Gastroesophageal sphincter (tissue), 4 donors: ENCODE measurements at places on chromosomes 13 and 19.
A peak's percentile ranks its signal among the peaks of the same experiment; 100 is the strongest.

DNA sequence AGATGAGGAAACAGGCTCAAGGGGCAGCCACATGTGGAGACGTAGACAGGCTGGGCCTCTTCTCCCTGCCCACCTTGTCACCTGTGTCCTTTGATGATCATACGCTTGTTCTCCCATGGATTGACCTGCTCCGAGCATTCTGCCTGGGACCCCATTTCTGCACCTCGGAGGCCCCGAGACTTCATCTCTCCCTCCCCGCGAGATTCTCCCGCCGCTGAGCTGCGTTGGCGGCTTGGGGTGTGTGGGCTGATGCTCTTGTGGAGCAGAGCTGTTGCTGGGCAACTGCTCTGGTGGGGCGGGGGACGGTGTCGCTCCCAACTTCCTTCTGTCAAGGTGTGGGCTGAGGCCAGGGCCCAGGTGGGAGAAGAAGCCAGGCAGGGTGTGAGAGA lies 22.1 kb downstream of the MAST3 start:
- no peak for ATAC-seq
- H3K36me3 ChIP-seq: peaks cover 31% of the 10 kb centered on the region
- H3K4me3 ChIP-seq: no peak overlapping the region

DNA sequence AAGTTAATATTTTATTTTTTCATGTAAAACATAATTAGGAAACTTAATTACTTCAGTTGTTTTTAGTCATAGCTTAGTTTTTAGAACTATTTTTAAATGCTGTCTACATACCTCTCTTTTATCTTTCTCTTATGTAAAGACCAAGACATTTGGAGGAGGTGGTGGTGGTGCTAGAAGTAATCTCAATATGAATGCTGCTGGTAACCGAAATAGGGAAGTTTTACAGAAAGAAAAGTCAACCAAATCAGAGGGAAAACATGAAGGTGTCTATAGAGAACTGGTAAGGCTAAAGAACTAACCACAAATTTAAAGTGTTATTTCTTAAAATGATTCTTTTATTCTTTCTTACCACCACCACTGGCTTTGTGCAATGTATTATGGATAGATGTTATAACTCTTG lies 97.3 kb downstream of the TDRD3 start:
- H3K27me3 ChIP-seq: no peaks in the 10 kb centered on the region
- H3K36me3 ChIP-seq: peaks cover 76% of the 10 kb centered on the region
- ATAC-seq: no peak

GRCh38 chr13:73952648-73953047 lies 181.6 kb downstream of the KLF12 start:
- H3K27ac ChIP-seq: no peak overlapping the region
- H3K36me3 ChIP-seq: no peaks in the 10 kb centered on the region
- no peaks in the 10 kb centered on the region for H3K4me1 ChIP-seq
- no peak overlapping the region for H3K4me3 ChIP-seq

GRCh38 chr13:25329706-25330105 lies 28.3 kb downstream of the NUP58 start:
- no peaks in the 10 kb centered on the region for H3K4me1 ChIP-seq
- no peak overlapping the region for H3K27ac ChIP-seq
- no peak for ATAC-seq
- H3K27me3 ChIP-seq: no peaks in the 10 kb centered on the region
- no peak overlapping the region for H3K4me3 ChIP-seq

GRCh38 chr19:55209693-55210472 lies 582 bp upstream of the PTPRH start:
- H3K4me1 ChIP-seq: peaks cover 6% of the 10 kb centered on the region
- H3K27ac ChIP-seq: no peak overlapping the region
- no peak overlapping the region for H3K4me3 ChIP-seq
- ATAC-seq: no peak

- H3K4me3 ChIP-seq: no peak overlapping the region
- H3K36me3 ChIP-seq: no peaks in the 10 kb centered on the region
- no peak overlapping the region for H3K27ac ChIP-seq
- H3K4me1 ChIP-seq: no peaks in the 10 kb centered on the region
- ATAC-seq: no peak
These were observed 12.4 kb upstream of the SIAH3 start for GRCh38 chr13:45863709-45864590.

- H3K4me3 ChIP-seq: no peak overlapping the region
- H3K4me1 ChIP-seq: no peaks in the 10 kb centered on the region
- no peak for ATAC-seq
- no peaks in the 10 kb centered on the region for H3K27me3 ChIP-seq
- no peaks in the 10 kb centered on the region for H3K36me3 ChIP-seq
These were observed 854.4 kb downstream of the PCDH9 start for GRCh38 chr13:66375756-66376155.

GRCh38 chr19:49553451-49554271 lies 25.9 kb downstream of the RCN3 start:
- no peaks in the 10 kb centered on the region for H3K36me3 ChIP-seq
- no peaks in the 10 kb centered on the region for H3K4me1 ChIP-seq
- ATAC-seq: no peak
- H3K4me3 ChIP-seq: no peak overlapping the region
- H3K27me3 ChIP-seq: no peaks in the 10 kb centered on the region

- peaks cover 10% of the 10 kb centered on the region for H3K4me1 ChIP-seq
- H3K27me3 ChIP-seq: no peaks in the 10 kb centered on the region
These were observed 333.6 kb downstream of the DLEU7 start for GRCh38 chr13:50509771-50510441.

GRCh38 chr13:101575581-101575980 lies 123.1 kb downstream of the ITGBL1 start:
- H3K4me1 ChIP-seq: no peaks in the 10 kb centered on the region
- no peaks in the 10 kb centered on the region for H3K36me3 ChIP-seq
- H3K4me3 ChIP-seq: no peak overlapping the region
- no peak for ATAC-seq
- no peaks in the 10 kb centered on the region for H3K27me3 ChIP-seq

DNA sequence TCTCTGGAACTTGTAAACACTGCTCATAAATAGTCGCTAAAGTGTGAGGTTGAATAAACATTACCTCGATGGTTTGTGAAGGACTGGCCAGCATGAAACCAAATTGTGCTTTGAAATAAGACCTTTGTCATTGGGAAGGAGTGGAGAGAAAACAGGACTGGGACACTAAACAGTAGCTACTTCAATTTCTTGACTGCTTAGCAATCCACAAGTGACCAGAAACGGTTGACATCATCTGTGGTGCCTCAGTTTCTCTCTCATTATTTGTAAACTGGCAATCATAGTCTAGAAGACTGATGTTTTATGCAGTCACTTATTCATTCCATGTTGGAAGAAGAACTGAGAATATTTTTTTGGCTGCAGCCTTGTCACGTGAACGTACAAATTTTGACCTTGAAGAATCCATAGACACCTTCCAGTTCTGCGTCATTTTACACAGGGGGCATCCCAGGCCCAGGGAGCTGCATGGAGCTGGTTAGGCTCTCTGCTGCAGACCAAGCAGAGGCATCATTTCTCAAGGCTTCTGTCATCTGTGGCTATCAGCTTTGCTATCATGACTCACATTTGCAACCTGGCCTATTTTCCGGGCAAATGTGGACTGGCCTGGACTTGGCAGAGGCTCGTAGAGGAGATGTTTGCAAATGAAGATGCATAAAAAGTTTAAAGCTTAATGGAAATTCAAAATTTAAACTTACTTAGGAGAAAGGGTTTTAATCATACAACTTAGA lies 391.8 kb downstream of the FGF9 start:
- ATAC-seq: no peak
- H3K36me3 ChIP-seq: no peaks in the 10 kb centered on the region
- no peaks in the 10 kb centered on the region for H3K4me1 ChIP-seq
- H3K27ac ChIP-seq: no peak overlapping the region
- no peak overlapping the region for H3K4me3 ChIP-seq
- no peaks in the 10 kb centered on the region for H3K27me3 ChIP-seq

GRCh38 chr19:11205939-11206570 lies 8.7 kb upstream of the KANK2 start:
- no peak for ATAC-seq
- no peak overlapping the region for H3K4me3 ChIP-seq
- H3K27ac ChIP-seq: no peak overlapping the region
- H3K4me1 ChIP-seq: peaks cover 30% of the 10 kb centered on the region
- no peaks in the 10 kb centered on the region for H3K27me3 ChIP-seq

- H3K27ac ChIP-seq: no peak overlapping the region
- no peak overlapping the region for H3K4me3 ChIP-seq
- ATAC-seq: no peak
- H3K4me1 ChIP-seq: no peaks in the 10 kb centered on the region
- H3K36me3 ChIP-seq: no peaks in the 10 kb centered on the region
These were observed 146.7 kb upstream of the FNDC3A start for GRCh38 chr13:48828962-48829411.

DNA sequence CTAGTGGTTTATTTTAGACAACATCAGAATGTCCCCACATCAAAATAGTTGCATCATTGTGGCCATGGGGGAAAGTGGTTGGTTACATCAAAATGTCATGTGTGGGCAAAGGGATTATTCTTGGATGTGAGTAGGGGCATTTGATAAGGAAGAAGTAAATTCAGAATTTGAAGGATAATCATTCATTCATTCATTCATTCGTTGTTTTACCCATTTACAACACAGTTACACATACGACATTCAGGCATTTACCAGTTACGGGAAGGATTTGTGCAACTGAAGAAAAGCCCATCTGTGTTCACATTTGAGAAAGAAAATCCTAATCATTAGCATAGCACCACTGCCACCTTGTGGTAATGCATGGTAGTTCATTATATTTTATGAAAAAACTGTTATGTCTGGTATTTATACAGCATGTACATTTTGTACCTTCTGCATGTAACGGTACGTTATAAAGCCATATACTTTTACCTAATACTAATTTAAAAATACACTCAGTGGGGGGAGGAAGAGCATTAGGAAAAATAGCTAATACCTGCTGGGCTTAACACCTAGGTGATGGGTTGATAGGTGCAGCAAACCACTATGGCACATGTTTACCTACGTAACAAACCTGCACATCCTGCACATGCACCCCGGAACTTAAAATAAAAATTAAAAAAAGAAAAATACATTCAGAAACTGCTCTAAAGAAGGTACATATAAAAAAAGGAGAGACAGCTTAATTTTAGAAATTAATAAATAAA lies 62.1 kb downstream of the DGKH start:
- peak; percentile 67 for ATAC-seq
- H3K27me3 ChIP-seq: no peaks in the 10 kb centered on the region
- no peak overlapping the region for H3K4me3 ChIP-seq
- H3K27ac ChIP-seq: no peak overlapping the region
- H3K4me1 ChIP-seq: no peaks in the 10 kb centered on the region

GRCh38 chr13:112137144-112137543 lies 70.2 kb downstream of the SOX1 start:
- H3K36me3 ChIP-seq: no peaks in the 10 kb centered on the region
- no peak overlapping the region for H3K4me3 ChIP-seq
- H3K27me3 ChIP-seq: peaks cover 65% of the 10 kb centered on the region
- no peak for ATAC-seq

GRCh38 chr19:3516675-3517207 lies 10.6 kb downstream of the FZR1 start:
- ATAC-seq: no peak
- no peaks in the 10 kb centered on the region for H3K27me3 ChIP-seq
- H3K36me3 ChIP-seq: peaks cover 35% of the 10 kb centered on the region

- H3K27me3 ChIP-seq: no peaks in the 10 kb centered on the region
- no peaks in the 10 kb centered on the region for H3K36me3 ChIP-seq
- no peak for ATAC-seq
- H3K4me3 ChIP-seq: no peak overlapping the region
- no peak overlapping the region for H3K27ac ChIP-seq
These were observed 127.2 kb upstream of the GJB6 start for GRCh38 chr13:20359335-20359734.

GRCh38 chr13:32496599-32497160 lies 41.9 kb downstream of the N4BP2L2 start:
- no peaks in the 10 kb centered on the region for H3K27me3 ChIP-seq
- no peak overlapping the region for H3K27ac ChIP-seq
- no peak for ATAC-seq
- H3K36me3 ChIP-seq: no peaks in the 10 kb centered on the region
- H3K4me1 ChIP-seq: peaks cover 14% of the 10 kb centered on the region

DNA sequence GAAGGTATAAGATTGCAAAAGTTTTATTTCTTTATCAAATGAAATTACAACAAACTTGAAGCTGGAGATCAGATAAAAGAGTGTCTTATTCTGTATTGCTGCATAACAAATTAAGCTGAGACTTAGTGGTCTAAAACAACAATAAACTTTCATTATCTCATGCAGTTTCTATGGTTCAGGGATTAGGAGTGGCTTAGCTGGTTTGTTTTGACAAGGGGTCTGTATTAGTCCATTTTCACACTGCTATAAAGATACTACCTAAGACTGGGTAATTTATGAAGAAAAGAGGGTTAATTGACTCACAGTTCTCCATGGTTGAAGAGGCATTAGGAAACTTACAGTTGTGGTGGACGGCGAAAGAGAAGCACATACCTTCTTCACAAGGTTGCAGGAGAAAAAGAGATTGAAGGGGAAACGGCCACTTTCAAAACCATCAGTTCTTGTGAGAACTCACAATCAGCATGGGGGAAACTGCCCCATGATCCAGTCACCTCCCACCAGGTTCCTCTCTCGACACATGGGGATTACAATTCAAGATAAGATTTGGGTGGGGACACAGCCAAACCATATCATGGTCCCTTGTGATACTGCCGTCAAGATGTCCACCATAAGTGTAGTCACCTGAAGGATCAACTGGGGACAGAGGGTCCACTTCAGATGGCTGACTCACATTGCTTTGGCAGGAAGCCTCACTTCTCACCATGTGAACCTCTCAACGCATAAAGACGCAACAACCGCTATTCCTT lies 97.8 kb downstream of the RNF17 start:
- H3K27ac ChIP-seq: no peak overlapping the region
- H3K4me1 ChIP-seq: no peaks in the 10 kb centered on the region
- H3K27me3 ChIP-seq: no peaks in the 10 kb centered on the region
- no peak for ATAC-seq
- H3K4me3 ChIP-seq: no peak overlapping the region
- H3K36me3 ChIP-seq: no peaks in the 10 kb centered on the region

DNA sequence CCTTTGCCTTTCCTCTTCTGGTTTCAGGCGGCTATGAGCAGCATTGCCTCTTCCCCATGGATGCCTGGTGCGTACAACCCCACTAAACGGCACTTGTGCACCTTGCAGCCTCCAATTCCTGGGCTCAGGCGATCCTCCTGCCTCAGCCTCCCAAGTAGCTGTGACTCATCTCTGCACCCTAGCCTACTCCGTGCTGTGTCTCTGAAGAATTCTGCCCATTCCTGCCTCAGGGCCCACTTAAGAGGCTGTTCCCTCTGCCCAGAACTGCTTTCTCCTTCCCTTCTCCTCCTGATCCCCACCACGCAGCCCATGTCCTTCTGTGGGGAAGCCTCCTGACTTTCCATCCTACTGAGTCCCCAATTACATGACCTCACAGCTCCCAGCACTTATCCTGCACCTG lies 142.2 kb upstream of the ZNF507 start:
- no peak overlapping the region for H3K27ac ChIP-seq
- H3K4me3 ChIP-seq: no peak overlapping the region
- no peaks in the 10 kb centered on the region for H3K4me1 ChIP-seq
- no peaks in the 10 kb centered on the region for H3K36me3 ChIP-seq
- no peak for ATAC-seq

DNA sequence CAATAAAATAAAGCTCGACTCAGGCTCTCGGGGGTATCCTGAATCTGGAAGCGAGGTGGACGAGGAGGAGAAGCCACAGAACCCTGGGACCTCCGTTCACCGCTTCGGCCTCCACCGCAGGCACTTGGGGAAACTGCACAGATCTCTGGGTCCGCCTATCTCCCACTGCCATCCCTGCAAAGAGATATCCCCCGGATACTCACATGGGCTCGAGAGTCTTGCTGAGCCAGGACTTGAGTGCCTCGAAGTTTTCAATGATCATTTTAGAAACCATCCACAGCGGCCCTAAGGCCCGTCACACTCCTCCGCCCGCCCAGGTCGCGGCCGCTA lies 589 bp downstream of the RBM26 start:
- no peaks in the 10 kb centered on the region for H3K27me3 ChIP-seq
- peaks cover 52% of the 10 kb centered on the region for H3K4me1 ChIP-seq
- no peak for ATAC-seq
